ENCODE measurements at places on chromosomes 2 and 18.

DNA sequence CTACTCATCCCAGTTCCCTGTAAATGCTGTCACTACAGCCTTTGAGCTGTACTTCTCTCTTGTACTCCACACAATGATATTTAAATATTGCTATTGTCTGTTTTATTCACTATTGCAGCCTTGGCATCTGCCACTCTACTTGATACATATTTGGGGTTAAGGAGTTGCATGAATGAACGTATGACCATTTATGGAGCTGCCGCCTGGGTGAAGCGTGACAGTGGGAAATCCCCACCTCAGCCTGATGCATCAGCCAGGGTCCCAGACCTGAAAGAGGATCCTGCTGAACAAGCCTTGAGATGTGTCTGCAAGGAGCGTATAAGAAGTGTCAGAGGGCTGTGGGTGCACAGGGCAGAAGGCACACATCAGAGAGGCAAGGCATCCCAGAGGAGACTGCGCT lies 39.1 kb downstream of the MRPL35 start:
- no peak for DNase-seq

DNA sequence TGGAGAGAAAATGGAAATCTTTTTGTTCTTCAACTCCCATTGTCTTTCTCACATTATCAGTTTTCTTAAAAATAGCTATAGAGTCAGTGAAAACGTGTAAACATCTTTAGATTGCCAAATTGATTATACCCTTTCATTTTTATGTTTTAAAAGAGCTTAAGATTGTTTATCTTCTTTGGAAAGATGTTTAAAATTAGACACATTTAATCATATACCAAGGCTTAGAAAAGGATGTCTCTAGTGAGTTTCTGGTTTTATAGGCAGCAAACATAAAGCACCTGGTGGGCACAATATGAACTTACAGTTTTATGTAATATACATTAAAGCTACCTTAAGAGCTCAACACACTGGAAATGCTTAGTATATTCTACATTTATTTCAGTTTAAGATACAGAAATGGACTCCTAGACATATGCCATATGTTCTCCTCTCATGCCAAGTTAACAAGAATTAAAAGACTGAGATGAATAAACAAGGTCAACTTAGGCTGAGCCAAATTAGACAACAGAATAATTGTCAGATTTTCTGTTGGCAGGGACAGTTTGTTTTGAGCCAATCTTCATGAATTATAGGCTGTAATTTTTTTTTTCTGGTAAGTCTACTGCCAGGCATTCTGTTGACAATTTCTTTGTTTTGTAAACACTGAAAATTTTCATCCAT lies 112.7 kb downstream of the OTX1 start:
- DNase-seq, result no peak

- DNase-seq, result no peak
Observed at GRCh38 chr18:10051877-10052631, 138.2 kb downstream of the VAPA start.

- DNase-seq, result no peak
Observed at GRCh38 chr2:38264396-38265221, 112.5 kb downstream of the ATL2 start.

GRCh38 chr2:65432227-65433190 lies at the start of gene SPRED2:
SPRED2 (minus strand) TSS chr2:65432599; CDS start chr2:65431987, 612 bp downstream.
- DNase-seq, result peak; percentile 50

DNA sequence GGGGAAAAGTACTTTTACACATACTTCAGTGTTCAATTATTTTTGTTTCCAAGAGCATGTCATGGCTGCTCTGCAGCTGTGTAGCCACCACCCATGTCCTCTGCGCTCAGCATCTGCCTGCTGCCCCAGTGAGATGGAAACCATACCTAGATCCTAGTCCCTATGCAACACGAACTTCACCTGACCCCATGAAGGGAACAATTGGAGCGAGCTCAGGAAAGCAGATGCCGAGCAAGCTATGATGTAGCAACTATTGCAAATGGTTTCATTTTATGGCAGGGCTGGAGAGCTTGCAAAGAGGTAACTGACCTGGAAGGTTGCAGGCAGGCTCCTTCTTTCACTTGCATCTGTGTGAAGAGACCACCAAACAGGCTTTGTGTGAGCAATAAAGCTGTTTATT lies 1.3 kb upstream of the CCDC141 start:
- DNase-seq, result no peak

GRCh38 chr2:140797718-140798117 lies 1333.1 kb downstream of the LRP1B start:
- DNase-seq, result no peak

- no peak for DNase-seq
Observed at GRCh38 chr18:23058746-23059415, 76.4 kb upstream of the CABLES1 start.

DNA sequence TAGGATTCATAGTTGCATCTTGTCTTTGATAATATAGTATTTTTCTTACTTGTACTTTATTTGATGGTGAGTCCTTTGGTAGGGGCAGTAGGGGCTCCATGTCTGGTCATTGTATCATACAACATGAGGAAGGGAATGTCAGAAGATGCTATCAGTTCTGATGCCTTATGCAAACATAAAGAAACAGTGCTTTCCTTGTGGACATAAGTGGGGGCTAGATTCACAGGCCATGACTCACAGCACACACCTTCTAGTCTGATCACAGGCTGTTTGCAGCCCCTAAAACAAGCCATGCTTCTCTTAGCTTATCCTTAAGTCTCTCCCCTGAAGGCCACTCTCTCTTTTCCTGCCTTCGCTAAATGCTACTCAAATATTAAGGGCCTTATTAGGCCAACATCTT lies 10.7 kb upstream of the SLC14A1 start:
- no peak for DNase-seq

DNA sequence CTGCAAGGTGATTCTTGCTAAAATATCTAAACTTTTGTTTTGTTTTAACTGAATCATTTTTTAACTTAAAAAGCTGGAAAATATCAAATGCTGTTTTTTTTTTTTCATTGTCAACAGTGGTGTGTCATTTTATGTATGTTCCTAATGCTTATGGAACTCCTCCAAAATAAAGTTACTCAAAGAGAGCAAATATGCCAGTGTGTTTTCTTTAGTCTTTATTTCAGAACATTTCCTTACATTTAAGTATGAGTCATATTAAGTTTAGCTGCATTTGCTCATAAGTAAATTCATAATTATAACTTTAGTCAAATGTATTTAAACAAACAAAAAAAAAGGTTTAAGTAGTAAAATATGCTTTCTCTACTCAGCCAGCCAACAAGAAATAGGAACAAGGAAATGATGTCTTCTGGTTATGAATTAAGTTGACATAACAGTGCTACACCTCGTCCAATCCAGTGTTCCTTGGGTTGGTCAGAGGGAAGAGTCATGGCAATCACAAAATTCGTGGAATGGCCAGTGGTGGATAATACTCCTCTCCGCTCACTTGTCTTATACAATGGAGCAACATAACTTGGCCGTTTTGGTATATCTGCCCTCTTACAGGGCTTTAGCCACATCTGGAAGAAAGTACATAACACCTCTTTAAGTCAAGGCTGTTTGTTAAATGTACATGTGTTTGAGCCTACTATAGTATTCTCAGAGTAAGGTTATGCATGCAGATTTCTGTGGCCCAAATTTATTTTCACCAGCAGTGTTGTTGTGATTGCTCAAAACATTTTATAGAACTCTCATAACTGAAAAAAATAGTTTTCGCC lies 80.7 kb downstream of the SLC39A10 start:
- no peak for DNase-seq

GRCh38 chr2:7089898-7090510 lies 172.8 kb downstream of the RNF144A start:
- DNase-seq, result no peak

GRCh38 chr18:8763611-8764010 lies 58.3 kb downstream of the MTCL1 start:
- DNase-seq, result no peak

DNA sequence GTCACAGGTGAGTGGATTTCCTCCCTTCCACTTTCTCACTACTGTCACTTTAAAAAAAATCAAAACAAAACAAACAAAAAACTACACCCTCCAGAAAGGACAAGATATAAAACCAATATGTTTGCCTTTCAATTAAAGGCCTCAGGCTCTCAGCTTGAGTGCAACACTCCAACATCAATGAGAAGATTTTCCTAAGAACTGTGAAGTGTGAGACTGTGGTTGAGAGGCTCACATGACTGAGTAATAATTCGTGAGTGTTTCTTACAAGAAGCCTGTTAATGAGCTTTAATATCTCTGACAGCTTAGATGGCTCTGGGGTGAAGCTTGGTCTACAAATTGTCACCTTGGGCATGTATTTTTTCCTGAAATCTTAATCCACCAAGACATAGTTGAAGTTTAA lies 216.1 kb downstream of the ETAA1 start:
- no peak for DNase-seq

DNA sequence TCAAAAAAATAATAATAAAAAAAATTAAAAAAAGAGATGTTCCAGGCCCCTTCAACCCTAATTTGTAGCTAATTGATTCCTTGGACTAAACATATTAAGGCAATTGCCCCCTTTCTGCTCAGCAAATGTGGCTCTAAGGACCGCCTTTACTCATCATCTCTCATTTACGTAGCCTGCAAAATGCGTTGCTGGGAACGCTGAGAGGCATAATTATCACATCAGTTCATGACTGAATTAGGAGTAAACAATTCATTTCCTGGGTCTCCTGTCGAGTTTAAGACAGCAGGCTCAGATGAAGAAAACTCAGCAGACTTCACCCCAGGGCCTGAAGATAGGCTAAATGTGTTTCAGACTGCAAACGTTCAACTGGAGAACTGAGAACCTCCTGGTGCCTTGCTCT lies 413.5 kb downstream of the NBAS start:
- no peak for DNase-seq
